Activated T-helper 2 cell treated with anti-CD3 and anti-CD28 coated beads, Interferon-gamma antibody, Interleukin-2, Interleukin-4, amounts not matched to agents 10 μg/mL and 5 μg/mL and 100 μg/mL, durations not matched to agents 14 hours and 24 hours and 36 hours (primary cell): ENCODE measurements at places on chromosomes 7 and 10.

DNA sequence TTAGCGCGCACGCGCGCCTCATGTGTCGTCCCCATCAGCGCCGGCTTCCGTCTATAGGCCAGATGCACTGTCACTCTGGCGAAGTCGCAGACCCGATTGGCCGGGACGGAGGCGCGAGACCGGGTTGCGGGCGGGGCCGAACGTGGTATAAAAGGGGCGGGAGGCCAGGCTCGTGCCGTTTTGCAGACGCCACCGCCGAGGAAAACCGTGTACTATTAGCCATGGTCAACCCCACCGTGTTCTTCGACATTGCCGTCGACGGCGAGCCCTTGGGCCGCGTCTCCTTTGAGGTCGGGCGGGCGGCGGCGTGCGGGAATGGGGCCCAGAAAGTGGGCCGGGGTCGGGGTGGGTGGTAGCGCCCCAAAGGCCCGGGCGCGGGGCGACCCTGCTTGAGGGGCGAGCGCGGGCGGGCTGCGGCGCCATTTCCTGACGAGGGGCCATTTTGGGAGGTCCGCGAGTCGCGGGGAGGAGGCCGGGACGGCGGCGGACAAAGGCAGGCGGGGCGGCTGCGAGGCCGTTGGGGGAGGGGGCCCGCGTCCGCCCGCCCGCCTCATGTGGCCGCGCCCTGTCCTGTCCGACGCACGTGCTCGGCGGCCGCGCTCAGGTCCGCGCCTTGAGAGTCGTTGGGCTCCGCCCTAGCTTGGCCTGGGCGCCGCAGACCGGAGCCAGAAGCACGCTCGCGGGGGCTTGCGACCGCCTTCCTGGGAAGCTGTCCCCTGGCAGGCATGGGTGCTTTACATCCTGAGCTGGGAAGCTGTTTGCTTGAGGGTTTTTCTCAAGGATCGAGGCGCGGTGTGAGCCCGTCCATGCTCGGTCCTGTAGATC, at the start of gene PPIA:
PPIA (plus strand) TSS at position 178 of the 825 bp plus-strand sequence; CDS start at position 222, 44 bp downstream.
- DNase-seq: peak; percentile 99

DNA sequence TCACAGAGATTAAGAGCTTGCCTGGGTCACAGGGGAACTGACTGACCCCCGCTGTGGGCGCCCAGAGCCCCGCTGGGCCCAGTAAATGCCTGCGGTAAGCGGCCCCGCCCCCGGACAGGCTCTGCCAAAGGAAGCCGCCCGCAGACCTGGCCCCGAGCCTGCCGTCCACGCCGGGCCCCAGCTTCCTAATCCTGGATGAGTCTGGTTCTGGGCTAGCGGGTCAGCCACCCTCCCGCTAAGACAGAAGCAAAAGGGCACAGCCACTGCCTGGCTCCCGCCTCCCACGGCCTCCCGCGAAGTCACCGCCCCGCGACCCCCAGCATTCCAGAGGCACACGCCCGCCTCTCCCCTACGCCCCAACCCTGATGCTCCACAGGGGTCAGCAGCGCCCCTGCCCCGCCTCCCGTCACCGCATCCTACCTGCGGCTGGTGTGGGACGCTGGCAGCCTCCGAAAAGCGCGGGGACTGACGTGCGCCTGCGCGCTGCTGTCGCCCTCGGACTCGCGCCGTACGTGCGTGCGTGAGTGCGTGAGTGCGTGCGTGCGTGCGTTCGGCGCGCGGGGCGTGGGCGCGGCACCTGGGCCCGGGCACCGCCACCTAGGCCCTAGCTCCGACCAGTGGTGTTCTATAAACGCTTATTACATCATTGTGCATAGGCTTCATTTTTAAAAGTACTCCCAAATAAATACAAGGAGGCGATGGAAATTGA, at the start of gene FIGNL1:
FIGNL1 (minus strand) TSS at position 470 of the 709 bp plus-strand sequence. CDS start 3,063 bp downstream, outside the sequence.
- DNase-seq: peak; percentile 81

GRCh38 chr7:124071843-124072242, 39.0 kb upstream of the TMEM229A start:
- DNase-seq: no peak

DNA sequence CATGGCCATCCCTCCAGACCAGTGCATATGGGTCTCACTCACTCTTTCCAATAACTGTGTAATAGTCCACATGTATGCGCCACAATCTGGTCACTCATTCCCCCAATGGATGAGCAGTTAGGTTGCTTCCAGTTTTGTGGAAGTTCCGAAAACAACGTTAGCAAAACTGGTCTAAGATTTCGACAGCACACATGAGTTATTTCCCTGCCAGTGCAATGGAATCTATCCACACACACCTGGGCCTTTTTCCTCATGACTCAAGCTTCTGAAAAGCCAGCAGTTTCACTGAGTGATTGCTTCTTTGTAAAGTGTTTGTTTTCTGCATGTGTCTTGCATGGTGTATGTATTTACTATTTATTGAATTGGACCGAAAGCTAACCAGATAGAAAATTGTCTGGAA, 58.8 kb upstream of the FHIP2A start:
- no peak for DNase-seq

DNA sequence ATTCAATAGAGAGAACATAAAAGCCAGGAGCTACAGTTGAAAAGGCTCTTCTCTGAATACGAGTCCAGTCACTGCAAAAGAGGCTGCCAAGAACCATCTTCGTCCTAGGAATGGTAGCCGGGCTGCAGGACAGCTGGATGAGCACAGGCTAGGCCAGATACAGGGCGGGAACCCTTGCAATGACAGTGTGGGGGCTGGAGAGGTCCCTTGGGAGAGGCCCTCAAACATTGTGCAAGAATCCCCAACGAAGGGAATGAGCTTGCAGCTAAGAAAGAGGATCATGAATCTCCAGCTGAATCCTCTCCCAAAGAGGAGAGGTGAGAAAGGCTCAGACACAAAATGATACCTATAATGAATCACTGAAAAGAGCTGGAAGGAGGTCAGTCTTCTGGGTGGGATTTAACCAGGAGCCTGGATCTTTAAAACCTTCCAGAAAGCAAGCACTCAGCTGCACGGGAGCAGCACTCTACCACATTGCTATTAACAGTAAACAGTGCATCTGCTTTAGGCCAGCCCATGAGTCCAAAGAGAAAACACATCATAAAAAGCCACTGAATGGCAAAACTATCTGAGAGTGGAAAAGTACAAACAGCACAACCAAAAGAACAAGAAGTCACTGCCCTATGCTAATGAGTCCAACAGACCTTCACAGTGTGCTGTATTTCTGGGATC, 287.9 kb downstream of the TNS3 start:
- no peak for DNase-seq
